ENCODE measurements at places on chromosomes 5 and 9. TPM values are rescaled to one million over a fixed set of nuclear protein-coding genes. Genes with fewer than 3 reads are reported as not detected.

CCDC180 gene
- total RNA-seq, result 4.5 TPM

IGIP gene
- 8.2 TPM for total RNA-seq

IL5 gene
- not detected for total RNA-seq

MBLAC2 gene
- total RNA-seq, result 4.6 TPM

PCDHA2 gene
- total RNA-seq, result under 0.01 TPM

CDKN2A gene
- 8.9 TPM for total RNA-seq

CARTPT gene
- not detected for total RNA-seq

OLFML2A gene
- total RNA-seq, result 39.5 TPM
